ENCODE measurements at places on chromosomes 6 and 20.

GRCh38 chr6:31775184-31775583 lies 1.9 kb downstream of the VWA7 start:
- DNase-seq: no peak

GRCh38 chr20:52076164-52076563 lies 115.4 kb downstream of the ZFP64 start:
- DNase-seq: no peak

DNA sequence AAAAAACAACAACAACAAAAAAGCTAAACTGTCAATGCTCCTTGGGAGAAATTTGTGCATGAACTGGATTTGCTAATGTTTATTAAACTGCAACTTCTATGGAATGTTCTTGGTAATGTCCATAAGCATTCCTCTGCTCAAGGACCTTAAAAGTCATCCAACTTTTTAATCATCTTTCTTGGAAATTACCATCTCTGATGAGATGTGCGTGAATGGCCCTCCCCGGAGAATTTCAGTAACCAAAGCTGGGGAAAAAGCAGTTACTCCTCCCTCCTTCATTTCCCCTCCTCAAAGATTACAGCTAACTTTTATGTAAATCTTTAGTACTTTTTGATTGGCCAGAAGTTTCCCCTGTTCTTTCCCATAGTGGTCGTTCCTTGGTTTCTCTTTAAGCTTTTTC lies 5.2 kb downstream of the TBCC start:
- DNase-seq: no peak

DNA sequence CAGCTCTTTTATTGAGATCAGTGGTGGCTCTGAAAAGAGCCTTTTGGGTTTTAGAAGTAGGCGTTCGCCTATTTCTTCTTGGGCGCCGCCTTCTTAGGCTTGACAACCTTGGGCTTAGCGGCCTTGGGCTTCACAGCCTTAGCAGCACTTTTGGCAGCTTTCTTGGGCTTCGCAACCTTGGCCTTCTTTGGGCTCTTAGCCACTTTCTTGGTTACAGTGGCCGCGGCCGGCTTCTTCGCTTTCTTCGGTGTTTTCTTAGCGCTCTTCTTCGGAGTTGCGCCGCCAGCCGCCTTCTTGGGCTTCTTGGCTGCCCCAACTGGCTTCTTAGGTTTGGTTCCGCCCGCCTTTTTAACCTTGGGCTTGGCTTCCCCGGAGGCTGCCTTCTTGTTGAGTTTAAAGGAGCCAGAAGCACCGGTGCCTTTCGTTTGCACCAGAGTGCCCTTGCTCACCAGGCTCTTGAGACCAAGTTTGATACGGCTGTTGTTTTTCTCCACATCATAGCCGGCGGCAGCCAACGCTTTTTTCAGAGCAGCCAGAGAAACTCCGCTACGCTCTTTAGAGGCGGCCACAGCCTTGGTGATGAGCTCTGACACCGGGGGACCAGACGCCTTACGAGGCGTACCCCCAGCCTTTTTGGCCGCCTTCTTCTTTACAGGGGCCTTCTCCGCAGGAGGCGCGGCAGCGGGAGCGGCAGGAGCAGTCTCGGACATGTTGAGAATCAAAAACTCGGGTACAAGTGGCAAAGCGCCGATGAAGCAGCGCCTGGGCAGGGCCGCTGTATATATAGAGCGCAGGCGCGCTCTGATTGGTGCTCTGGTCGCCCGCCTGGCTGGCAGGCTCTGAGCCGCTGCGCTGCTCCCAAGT lies 31.3 kb upstream of the HFE start:
- peak; percentile 83 for DNase-seq

DNA sequence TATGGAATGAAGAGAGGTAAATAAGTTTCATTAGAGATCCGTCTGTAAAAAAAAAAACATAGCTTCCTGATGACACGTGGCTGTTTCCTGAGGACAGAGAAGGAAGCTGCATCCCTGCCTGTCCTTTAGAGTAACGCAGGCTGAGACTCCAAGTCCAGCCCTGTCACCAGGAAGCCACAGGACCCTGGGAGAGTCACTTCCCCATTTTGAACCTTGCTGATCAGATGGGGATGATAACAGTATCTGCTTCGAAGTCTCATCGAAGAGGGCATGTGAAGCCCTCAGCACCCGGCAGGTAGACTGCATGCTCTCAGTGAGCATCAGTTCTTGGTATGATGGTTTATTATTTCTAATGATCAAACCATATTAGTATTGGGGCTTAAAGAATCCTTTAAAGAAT lies 139.1 kb upstream of the KCNG1 start:
- DNase-seq: no peak

- DNase-seq: no peak
These were observed 333.3 kb upstream of the SYNCRIP start for GRCh38 chr6:85975957-85976356.

DNA sequence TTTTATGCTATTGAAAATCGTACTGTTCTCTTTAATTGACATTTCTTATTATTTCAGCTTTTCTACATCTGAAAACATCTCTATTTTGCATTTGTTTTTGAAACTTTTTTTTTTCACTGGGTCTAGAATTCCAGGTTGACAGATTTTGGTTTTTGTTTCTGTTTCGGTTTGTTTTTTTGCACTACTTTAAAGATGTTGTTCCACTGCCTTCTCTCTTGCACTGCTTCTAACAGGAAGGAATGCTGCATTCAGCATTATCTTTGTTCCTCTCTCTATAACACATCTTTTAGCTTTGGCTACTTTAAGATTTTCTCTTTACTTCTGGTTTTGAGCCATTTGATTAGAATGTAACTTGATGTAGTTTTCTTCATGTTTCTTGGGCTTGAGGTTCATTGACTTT lies 20.1 kb upstream of the SLC17A1 start:
- no peak for DNase-seq

DNA sequence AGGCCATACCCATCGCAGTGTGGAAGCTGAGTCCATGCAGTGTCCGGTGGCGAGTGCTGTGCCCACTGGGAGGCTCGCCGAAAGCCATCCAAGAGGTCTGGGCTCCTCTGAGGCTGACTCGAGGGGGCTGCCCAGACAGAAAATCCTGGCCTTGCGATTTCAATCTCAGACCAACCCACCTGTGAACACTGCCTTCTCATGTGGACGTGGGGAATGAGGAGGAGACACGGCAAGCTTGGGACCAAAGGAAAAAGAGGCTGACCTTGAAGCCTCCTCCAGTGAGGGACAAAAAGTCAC lies 157.2 kb upstream of the AFDN start:
- no peak for DNase-seq

DNA sequence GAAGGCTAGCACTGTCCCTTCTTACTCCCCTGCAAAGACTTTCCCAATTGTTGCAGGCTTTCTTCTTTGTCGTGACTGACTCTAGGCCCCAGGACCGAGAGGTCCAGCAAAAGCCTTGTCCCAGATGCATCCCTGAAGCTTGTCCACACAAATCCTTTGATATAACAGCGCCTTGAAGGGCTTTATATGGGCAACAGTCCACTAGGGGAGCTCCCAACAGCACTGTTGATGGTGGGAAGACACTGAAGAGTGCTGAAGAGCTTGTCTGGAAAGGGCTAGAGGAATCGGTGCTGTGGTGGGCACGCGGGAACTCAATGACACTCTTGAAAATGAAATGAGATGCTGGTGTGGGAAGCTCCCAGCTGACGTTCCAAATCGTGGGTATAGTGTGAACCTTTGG lies 316.1 kb upstream of the CDH4 start:
- no peak for DNase-seq

DNA sequence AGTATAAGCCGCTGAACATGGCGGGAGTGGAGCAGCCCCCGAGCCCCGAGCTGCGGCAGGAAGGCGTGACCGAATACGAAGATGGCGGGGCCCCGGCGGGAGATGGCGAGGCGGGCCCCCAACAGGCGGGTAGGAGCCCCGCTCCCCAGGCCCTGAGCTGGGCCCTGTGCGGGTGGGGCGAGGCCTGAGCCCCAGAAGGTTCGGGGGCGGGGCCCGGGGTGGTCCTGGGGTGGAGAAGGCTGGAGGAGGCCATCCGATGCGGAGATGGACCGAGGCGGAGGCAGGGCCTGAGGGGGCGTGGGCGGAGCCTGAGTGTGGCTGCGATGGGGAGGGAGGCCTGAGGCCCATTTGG lies 7.1 kb downstream of the L3MBTL1 start:
- DNase-seq: peak; percentile 24

- no peak for DNase-seq
These were observed 97.9 kb downstream of the SOD2 start for GRCh38 chr6:159595173-159595572.

GRCh38 chr6:159434410-159434809 lies 258.6 kb downstream of the SOD2 start:
- no peak for DNase-seq

DNA sequence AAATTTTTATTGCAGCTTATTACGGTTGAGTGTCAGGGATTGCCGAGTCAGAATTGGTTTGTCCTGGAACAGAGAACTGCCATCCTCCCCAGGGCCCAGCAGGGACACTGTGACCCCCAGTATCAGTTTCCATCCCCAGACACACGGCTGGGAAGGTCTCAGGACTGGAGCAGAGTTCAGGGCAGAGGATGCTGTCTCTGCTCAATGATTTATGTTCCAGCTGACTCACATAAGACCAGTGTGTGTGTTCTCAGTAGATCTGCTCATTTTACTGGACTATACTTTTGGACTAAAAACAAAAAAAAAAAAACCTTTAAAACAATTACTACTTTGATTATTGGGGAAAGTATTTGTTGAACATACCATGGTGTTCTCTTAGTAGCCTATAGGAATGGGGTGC lies 44.2 kb downstream of the FNDC1 start:
- DNase-seq: peak; percentile 18

- no peak for DNase-seq
These were observed 77.8 kb downstream of the PKHD1 start for GRCh38 chr6:52009466-52010140.

GRCh38 chr6:84166395-84166794 lies 61.0 kb downstream of the CEP162 start:
- no peak for DNase-seq

GRCh38 chr6:3377536-3378397 lies 79.1 kb downstream of the SLC22A23 start:
- no peak for DNase-seq

DNA sequence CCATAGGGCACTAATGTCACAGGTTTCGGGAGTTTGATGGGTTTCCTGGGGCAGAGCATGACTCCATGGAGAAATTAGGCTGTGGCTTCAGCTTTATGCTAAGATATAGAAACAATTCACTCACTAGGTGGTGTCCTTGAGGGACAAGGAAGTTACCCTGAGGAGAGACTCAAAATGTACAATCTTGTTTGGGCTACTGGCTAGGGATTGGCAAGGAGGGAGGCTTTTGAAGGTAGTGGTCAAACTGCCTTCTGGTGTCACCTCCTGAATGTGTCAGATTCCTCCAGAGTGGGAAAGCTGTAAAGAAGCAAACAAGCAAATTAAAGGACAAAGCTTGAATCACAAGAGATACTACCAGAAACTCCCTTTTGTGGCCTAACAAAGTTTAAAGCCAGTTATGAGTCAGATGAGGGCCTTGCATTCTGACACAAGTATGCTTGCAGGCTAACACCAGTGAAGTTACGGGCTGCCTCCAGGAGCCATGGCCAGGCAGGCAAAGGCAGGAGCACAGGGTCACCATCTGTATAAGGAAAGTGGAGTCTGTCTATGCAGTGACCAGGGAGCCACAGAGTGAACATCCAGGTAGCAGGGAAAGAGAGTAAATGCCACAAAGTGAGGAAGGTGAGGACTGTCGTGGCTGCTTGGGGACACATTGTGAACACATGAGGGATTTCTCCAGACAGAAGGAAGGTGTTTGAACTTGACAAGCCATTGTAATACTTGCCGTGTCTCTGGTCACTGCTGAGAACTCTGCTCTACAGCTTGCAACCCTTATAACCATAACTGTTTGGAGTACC lies 107.7 kb upstream of the DTNBP1 start:
- DNase-seq: no peak

- DNase-seq: peak; percentile 57
These were observed 108.2 kb upstream of the GMDS start for GRCh38 chr6:2353412-2354137.

- DNase-seq: no peak
These were observed 11.6 kb downstream of the RREB1 start for GRCh38 chr6:7119272-7119801.
